ENCODE measurements at places on chromosomes 16 and 17.

- DNase-seq: peak; percentile 65
These were observed 5.3 kb upstream of the WDR24 start for GRCh38 chr16:695355-696089.

GRCh38 chr16:82641336-82641984 is 14.7 kb downstream of the CDH13 start:
- no peak for DNase-seq

- DNase-seq: no peak
These were observed 22.3 kb upstream of the N4BP1 start for GRCh38 chr16:48632137-48632774.

GRCh38 chr17:78257810-78258322 is 26.4 kb downstream of the TMEM235 start:
- peak; percentile 28 for DNase-seq

GRCh38 chr17:17151962-17152361 is 54.2 kb downstream of the PLD6 start:
- DNase-seq: no peak

GRCh38 chr16:60645541-60645940 is 1390.7 kb downstream of the CDH8 start:
- no peak for DNase-seq

DNA sequence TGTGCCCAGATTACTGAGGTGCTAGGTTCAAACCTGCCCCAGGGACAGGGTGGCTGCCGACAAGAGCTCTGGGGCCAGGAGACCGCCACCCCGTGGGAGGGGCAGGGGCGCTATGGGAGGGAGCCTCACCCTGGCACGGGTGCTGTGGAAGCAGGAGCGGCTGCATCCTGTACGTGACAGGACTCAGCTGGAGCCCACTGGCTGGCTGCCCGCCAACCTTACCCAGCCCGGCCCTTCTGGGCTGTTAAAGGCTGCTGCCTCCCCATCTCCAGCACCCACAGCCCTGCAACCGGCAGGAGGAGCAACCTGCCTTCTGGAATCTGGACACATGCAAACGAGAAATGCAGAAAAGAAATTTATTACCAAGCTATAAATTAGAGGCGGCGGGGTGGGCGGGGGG is 11.2 kb downstream of the PAM16 start:
- DNase-seq: no peak

GRCh38 chr17:63491977-63492618 is 15.2 kb downstream of the ACE start:
- no peak for DNase-seq

DNA sequence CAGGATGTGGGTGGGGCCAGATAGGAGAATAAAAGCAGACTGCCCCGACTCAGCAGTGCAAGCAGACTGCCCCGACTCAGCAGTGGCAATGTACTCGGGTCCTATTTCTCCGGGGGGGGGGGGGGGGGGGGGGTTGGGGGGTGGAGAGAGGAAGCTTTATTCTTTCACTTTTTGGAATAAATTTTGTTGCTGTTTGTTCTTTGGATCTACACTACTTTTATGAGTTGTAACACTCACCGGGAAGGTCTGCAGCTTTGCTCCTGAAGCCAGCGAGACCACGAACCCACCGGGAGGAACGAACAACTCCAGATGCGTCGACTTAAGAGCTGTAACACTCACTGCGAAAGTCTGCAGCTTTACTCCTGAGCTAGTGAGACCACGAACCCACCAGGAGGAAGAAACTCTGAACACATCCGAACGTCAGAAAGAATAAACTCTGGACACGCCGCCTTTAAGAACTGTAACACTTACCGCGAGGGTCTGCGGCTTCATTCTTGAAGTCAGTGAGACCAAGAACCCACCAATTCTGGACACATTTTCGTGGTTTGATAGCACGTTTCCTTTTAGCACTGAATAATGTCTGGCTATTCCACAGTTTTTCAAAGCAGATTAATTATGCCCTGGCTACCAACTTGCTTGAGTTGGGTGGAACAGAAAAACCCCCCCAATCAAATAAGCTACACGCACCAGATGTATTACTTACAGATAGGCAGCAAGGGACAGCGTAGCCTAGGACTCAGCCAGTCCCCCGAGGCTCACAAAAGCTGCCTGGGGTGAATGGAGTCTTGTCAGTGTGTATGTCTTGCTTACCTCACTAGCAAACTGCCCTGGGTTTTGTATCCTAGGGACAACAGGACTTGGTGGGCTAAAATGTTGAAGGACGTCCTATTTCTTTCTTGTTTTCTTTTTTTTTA is 11.9 kb downstream of the FZD2 start:
- no peak for DNase-seq

- DNase-seq: no peak
These were observed 424.5 kb downstream of the GRIN2A start for GRCh38 chr16:9757687-9758086.

DNA sequence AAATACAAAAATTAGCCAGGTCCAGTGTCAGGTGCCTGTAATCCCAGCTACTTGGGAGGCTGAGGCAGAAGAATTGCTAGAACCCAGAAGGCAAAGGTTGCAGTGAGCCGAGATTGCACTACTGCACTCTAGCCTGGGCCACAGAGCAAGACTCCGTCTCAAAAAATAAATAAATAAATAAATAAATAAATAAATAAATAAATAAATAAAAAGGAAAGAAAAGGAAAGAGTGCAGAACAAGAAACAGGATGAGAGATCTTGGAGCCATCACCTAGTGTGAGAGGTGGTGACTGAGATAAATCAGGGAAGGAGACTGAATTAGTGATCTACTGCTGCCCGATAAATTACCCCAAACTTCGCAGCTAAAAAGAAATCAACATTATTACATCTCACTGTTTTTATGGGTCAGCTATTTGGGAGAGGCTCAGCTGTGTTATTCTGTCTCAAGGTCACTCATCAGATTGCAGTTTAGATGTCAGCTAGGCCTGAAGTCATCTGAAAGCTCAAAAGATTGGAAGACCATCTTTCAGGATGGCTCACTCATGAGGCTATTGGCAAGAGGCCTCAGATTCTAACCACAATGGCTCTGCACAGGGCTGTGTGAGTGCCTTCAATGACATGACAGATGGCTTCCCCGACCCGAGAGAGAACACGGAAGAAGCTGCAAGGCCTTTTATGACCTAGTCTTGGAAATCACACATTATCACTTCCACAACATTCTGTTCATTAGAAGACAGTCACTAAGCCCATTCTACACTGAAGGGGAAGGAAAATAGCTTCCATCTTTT is 66.4 kb downstream of the CMC2 start:
- no peak for DNase-seq

GRCh38 chr16:1950047-1950446 is 4.4 kb downstream of the RPL3L start:
- no peak for DNase-seq

DNA sequence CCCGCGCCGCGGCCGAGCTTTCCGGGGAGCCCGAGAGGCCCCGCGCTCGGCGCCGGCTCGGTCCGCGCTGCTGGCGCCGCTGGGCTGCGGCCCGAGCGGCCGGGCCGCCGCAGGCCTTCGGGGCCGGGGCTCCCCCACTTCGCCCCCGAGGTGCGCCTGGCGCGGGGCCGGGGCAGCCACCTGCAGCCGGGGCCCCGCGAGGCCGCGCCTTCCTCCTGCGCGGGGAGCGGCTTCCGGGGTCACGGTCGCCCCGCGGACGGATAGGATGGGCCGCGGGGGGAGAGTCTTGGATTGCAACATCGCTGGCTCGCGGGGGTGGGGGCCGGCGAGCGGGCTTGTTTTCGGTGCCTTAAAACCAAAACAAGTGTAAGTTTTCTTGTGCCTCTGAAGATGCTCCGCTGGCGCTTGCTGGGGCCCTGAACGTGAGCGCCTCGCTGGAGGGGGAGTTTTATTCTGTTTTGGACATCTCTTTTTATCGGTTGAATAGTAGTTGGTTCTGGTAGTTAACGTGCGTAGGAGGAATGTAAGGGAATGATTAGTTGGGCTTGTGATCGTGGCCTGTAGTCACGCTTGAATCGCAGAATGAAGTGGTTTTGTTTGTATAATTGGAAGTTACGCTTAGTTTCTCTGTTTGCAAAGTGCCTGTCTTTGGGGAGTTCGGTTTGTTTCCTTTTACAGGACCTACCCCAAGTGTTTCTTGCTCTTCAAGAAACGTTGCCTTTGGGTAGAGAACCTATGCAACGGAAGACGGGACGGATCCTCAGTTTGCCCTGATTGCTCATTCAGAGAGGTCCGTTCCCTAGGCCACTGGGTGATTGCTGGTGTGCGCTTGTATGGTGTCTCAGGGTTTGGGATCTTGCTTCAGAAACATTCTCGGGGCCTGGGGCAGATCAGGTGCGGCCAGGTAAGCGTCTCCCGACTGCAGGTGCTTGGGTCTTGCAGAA is 724 bp downstream of the UBE2I start:
- DNase-seq: peak; percentile 67

GRCh38 chr17:21823643-21824042 is 131.3 kb downstream of the KCNJ18 start:
- no peak for DNase-seq

- no peak for DNase-seq
These were observed 481.9 kb downstream of the SOX9 start for GRCh38 chr17:72602517-72603419.

DNA sequence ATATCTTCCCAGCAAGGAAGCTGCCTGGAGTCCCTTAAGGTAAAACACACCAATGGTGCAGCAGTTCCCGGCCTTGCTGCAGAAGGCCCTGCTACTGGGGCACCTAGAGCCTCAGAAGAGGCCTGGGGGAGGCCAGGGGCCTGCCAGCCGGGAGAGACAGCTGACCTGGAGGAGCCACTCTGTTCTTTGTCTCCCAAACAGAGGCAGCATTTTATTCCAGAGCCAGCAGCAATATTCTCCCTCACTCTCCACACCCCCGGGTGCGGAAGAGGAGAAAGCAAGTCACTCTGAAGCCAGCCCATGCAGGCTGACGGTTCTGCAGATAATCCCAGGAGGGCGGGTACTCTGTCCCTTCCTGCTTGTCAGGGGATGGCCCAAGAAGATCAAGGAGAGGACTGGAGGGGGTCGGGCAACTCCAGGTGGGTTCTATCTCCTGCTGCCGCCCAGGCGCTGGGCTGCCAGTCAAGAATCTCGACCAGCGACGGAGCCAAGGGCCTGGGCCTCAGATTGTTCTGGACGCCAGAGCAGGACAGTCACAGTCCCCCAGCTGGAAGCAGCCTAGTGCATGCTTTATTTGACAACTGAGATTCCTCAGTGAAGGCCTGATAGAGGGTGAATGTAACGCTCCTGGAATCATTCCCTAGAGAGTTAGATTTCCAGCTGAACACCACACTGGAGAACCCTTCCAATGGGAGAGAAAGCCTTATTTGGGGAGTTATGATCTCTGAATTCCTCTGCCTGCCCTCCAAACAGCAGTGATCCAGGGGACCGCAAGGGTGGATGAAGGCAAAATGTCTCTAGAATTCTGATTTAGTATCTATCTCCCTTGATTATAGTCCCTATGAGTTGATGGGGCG is 1.1 kb upstream of the KIFC3 start:
- peak; percentile 68 for DNase-seq

DNA sequence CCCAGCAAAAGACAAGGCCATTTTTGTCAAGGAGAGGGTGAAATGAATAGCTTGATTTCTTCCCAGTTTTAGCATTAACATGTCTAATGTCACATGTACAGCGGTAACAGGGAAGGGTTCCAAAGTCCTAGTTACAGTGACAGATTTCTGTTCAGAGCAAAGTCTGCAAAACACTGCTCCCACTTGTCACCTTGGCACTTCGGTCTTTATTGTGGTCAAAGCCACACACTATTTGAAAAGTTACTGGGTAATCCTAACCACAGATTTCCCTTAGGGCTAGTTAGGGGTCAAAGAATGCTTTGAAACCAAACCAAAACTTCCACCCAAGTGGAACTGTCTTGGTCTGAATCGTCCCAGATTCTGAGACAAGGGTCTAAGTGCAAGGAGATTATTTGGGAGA is 455.6 kb downstream of the HS3ST3B1 start:
- DNase-seq: no peak

GRCh38 chr17:9472541-9472940 is 103.1 kb downstream of the STX8 start:
- no peak for DNase-seq

GRCh38 chr16:21666772-21667171 is 3.0 kb downstream of the OTOA start:
- no peak for DNase-seq

- DNase-seq: peak; percentile 20
These were observed 55.5 kb downstream of the HS3ST4 start for GRCh38 chr16:25747160-25747758.

DNA sequence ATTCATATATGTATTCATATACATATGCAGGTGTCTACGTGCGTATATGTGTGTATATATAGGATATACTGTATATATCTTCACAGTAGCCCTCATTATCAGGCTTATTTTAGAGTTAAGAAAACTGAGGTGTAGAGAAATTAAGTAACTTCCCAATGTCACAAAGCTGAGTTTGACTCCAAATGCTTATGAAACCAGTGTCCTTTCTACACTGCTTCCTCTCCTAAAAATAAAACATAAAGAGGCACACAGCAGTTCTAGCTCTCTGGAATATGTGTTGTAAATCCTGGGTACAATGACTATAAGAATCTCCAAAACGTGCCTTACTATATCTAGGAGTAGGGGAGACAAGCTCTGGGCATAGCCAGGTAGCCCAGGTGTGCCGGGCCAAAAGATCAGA is 40.0 kb upstream of the CCL1 start:
- no peak for DNase-seq

- DNase-seq: no peak
These were observed 77.0 kb upstream of the MTMR4 start for GRCh38 chr17:58591455-58591854.

DNA sequence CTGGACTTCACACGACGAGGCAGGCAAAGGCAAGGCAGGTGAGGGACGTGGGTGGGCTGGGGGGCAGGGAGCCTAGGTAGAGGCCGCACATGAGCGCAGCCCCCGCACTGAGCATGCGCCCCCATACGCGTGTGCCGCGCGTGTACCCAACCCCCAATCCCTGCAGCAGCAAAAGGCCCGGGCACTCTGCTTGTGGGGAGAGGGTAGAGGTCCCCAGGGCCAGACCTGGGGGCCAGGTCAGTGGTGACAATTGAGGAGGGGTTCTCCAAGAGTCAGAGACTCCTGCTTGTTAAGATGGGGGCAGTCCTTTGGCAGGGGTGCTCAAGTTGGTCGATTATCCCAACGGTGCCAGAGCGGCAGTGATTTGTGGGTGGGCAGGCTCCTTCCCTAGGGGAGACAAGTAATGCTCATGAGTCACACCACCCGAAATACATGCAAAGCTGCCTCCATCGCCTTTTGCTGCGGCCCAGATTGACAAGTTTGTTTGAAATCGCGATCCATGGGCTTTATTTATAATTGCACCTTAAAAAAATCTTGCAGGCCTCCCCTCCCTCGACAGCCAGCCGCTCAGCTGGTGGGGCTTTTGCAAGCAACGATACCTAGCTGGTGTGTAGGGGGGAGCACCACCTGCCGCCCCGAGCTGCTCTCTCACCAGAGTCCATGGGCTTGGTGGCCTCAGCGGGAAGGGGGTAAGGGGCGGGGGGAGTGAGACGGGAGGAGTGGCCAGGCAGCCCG is 1.1 kb upstream of the GIT1 start:
- DNase-seq: peak; percentile 21

- DNase-seq: no peak
These were observed 10.6 kb downstream of the AARSD1 start for GRCh38 chr17:42953669-42954068.
